ENCODE measurements at places on chromosomes 3 and 15.

- no peak for DNase-seq
These were observed 112.5 kb upstream of the CADPS start for GRCh38 chr3:62987721-62988120.

GRCh38 chr3:146542978-146543377 lies 1.4 kb downstream of the PLSCR1 start:
- no peak for DNase-seq

DNA sequence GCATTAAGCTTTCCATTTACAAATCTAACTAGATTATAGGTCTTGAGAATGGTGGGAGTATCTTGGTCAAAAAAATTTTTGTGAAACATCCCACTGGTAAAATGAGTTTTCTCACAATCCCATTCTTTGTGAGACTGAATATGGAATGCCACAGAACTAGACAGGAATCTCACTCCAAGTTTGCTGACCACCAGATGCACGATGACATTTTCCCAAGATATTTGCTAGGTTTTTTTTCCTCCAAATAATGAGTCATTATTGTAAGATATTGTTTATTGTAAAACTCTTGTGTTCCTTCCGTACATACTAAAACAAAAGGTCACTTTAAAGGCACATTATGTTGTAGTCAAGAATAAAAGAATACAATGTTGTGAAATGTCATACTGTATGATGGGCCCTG lies 53.9 kb downstream of the COPS2 start:
- no peak for DNase-seq

DNA sequence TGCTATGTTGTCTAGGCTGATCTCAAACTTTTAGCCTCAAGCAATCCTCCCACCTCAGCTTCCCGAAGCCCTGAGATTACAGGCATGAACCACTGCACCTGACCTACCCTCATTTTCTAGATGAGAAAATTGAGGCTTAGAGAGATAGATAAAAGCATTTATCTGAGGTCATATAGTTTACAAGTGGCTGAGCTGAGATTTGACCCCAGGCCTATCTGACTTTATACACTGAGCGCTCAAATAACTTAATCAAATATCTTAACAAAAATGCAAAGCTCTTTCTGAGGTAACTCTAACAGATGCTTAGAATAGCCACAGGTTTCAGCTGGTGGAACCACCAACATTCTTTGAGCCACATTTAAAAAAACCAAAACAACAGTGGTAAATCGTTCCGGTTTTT lies 5.5 kb downstream of the PLS1 start:
- DNase-seq: no peak

DNA sequence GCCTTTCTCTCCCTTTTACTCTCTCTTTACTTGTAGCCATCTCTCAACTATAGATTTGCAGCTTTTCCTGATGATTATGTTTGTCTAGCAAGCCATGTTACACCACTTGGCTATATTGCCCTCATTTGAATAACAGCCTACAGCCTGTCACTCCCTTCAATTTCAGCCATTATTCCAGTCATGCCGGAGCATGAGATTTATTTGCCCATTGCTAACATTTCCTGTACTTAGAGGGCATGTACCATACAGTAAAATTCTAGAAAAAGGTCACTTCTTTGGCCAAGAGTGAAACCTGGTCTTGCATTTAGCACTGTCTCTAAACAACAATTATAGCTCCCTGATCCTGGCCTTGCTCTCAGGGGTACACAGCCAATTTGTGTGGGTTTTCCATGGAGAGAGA lies 221.7 kb upstream of the TMC3 start:
- DNase-seq: no peak
